ENCODE measurements at places on chromosomes 3 and 15.

DNA sequence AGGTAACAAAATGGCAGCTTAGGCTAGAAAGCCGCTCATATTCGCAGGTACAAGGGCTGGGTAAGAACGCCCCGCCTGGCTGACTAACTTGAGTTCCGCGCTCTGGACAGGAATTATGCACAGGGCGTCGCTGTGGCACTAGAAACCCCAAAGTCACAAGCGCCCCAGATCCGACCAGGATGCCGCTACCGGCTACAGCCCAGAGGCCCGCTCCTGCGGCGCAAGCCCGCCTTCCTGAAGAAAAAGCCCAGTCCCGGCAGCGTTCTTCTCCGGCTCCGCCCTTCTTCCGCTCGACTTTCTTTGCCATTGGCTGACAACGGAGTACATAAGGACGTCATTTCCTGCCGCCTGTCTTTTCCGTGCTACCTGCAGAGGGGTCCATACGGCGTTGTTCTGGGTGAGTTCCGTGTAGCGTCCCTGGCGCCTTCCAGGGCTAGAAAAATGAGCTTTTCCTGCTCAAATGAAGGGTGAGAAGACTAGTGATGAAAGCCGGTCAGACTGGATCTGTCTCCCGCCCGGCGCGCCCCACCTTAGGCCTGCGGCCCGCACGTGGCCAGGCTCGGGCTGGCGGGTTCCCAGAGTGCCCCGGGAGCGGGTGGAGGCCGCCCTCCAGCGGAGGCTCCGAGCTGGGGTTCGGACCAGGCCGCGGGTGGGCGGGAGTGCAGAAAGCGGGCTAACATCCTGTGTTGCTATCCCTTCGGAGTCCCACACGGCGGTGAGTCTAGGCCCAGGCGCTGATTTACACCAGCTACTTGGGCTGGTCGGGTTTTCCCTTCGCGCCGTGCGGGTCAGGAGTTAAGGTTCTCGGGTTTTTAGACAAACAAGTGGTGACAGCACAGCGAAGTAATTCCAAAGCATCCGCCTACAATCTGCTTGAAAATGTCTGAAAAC, at the start of gene RPSA:
Gene RPSA, plus strand, starts transcription at position 353 of the 891 bp plus-strand sequence. CDS start 934 bp downstream, outside the sequence.
- DNase-seq: peak; percentile 95

DNA sequence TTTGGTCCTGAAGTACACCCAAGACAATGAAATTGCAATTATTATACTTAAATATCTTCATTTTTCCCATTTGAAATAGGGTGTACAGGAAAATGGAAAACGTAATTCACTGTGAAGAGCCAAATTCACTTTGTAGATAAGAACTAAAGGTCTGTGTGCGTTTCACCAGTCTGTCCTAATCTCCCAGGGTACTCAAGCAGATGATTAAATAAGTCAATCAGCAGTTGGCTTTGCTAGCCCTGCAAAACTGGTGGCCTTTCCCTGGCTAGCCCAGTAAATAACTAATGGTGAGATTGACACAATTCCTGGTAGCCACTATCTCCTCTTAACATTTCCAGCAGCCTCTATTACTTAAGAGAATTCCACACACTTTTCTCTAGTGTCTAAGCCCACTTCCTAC, 389.3 kb downstream of the TBL1XR1 start:
- no peak for DNase-seq

DNA sequence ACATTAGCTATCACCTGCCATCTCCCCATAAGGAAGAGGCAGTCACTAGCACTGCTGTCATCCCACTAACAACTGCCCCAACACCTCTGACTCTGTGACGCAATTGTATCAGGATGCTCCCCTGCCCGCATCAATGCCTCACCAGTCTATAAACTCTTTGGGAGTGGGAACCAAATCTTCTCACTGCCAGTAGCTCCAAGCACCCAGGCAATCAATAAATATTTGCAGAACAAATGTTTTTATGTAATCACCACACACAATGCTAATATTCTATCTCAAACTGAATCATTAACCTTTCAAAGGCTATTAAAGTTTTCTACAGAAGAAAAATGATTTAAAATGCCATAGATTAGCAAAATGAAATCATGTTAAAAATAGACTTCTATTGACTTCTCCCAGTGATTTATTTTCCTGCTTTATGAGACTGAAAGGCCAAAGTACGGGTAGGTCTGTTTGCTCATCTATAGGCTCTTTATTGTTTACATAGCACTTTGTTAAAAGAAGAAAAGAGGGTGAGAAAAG, 131.3 kb downstream of the PLD1 start:
- no peak for DNase-seq

DNA sequence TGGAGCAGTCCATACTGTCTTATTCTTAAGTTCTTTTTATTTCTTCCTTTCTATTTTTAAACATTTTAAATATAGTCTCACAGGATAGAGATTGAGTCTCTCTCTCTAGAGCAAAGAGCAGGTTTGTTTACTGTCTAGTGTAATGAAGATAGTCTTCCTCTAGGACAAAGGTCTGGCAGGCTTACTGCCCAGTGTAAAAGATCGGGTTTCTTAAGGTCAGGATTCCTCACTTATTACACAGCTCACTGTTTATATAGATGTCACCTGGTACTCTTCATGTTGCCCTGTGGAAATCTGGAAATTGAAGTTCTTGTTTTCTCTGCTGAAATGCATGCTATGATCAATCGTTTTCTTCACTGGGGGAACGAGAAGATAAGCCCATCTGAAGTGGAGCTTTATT, 76.0 kb downstream of the ZBBX start:
- no peak for DNase-seq

- peak; percentile 46 for DNase-seq
Observed at GRCh38 chr3:70308760-70309159, 3.7 kb downstream of the MDFIC2 start.

DNA sequence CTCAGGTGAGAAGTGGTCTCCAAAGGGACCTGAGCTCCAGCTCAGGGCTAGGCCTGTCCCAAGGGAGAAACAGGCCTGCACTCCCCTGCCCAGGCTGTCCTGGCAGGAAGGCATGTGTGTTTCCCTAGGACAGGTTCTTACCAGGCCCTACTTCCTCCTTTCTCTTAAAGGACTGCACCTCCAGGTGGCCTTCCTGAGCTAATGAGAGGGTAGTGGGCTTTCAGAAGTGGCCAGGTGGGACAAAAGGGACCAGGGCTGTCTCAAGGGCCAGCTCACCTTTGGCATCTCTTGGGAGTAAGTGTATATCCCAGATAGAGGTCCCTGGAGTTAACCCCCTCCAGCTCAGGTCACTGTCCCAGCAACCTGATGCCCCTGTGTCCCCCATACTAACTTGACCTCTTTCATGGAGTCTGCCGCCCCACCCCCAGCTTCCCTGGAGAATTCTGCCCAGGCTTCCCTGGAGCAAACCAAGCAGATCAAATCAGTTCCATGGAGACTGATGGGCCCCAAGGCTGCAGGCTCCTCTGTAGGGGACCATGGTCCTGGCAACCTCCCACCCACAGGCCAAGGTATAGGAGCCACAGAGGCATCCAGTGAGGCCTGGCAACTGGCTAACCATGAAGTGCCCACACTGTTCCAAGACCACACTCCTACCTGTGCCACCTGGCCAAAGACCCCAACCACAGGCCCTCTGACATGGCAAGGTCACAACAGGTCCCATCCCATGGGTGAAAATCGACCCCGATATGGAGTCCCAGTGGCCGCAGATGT, 67.6 kb downstream of the ZNF445 start:
- no peak for DNase-seq

- DNase-seq: no peak
Observed at GRCh38 chr3:190362258-190362657, 25.7 kb upstream of the CLDN16 start.

DNA sequence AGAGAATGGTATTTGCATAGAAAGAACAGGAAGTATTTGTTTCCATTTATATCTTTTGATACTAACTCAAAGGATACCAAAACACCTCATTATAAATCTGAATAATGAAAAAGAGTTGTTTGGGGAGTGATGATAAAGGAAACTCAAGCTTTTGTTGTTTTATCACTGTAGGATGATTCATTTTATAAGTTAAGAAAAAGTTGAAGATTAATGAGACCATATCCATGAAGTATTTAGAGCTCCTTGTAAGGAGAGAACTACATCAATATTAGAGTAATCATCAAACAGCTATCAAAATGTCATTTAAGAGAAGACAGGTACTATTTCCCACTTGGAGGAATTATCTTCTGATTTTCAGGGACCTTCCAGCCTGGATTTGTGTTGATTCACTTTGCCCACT, 92.5 kb downstream of the EPHB1 start:
- DNase-seq: no peak

GRCh38 chr3:131109156-131109555, 82.5 kb downstream of the NEK11 start:
- no peak for DNase-seq

Measured in foreskin melanocyte (primary cell).